Prostate gland (tissue), 2 donors: ENCODE measurements at places on chromosomes 1 and 21. TPM values are rescaled to one million over a fixed set of nuclear protein-coding genes. Genes with fewer than 3 reads are reported as not detected.
A peak's percentile ranks its signal among the peaks of the same experiment; 100 is the strongest.

GRCh38 chr1:166302989-166303758, 136.4 kb upstream of the FAM78B start:
- no peaks in the 10 kb centered on the region for H3K36me3 ChIP-seq
- H3K27ac ChIP-seq, result no peak overlapping the region

DNA sequence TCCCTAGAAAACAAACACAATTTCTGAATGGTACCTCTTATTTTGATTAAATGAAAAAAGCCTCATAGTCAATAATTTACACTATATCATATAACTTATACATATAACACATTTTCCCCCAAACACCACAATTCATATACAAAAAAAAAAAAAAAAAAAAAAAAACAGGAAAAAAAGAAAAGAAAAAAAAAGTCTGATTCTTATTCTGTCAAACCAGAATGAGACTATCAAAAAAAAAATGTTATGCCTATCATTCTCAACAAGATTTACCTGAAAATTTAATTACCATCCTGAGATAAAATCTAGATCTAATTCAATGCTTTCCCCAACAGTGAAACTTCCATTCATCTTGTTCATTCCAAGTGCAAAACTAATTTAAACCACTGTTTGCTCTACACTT, 86.8 kb downstream of the PCNX2 start:
- no peak overlapping the region for H3K27ac ChIP-seq
- H3K4me3 ChIP-seq, result no peak overlapping the region
- no peaks in the 10 kb centered on the region for H3K36me3 ChIP-seq
- H3K27me3 ChIP-seq, result no peaks in the 10 kb centered on the region
- no peak for DNase-seq
- H3K4me1 ChIP-seq, result no peaks in the 10 kb centered on the region

DNA sequence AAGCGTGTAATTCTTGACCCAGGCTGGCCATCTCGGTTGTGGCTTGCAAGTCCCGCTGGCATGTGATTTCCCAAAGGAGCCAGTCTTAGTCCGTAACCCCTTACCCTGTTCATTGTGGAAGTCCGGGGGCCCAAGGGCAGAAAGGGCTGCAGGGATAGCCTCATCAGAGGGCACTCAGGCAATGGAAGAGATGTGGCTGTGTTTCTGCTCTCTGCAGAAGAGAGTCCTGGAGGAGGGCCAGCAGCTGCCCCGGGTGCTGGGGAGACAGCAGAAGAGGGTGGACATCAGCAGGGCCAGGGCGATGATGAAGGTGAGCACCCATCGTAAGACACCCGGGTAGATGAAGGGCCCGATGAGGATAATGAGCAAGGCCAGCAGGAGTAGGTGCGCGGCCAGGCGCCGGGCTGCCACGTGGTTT, 830 bp downstream of the RNF186 start:
- no peak overlapping the region for H3K27ac ChIP-seq
- no peak overlapping the region for H3K4me3 ChIP-seq
- H3K27me3 ChIP-seq, result no peaks in the 10 kb centered on the region
- no peaks in the 10 kb centered on the region for H3K36me3 ChIP-seq

- no peak for DNase-seq
- no peaks in the 10 kb centered on the region for H3K4me1 ChIP-seq
- H3K27ac ChIP-seq, result peak overlapping the region; percentile 31
- H3K4me3 ChIP-seq, result no peak overlapping the region
- H3K27me3 ChIP-seq, result no peaks in the 10 kb centered on the region
Observed at GRCh38 chr1:24284156-24284471, 35.0 kb upstream of the GRHL3 start.

DNA sequence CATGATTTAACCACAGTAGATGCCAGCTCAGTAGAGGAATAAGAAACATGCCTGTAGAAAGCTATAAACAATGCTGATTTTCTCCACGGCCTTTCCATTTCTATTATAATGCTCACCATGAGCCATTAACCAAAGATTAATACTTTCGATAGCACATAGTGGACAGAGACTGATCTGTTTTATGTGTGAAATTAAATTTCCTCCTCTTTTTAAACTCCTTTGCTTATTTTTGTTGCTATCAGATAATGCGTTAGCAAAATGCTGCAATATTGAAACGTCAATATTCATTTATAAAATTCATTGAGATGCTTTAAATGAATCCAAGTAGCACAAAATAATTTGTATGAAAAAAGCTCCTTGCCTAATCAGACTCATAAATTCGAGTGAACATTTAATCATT, 1807.9 kb downstream of the MRPL39 start:
- DNase-seq, result no peak
- H3K4me1 ChIP-seq, result no peaks in the 10 kb centered on the region
- no peak overlapping the region for H3K4me3 ChIP-seq
- no peak overlapping the region for H3K27ac ChIP-seq
- H3K27me3 ChIP-seq, result no peaks in the 10 kb centered on the region
- H3K36me3 ChIP-seq, result no peaks in the 10 kb centered on the region

DNA sequence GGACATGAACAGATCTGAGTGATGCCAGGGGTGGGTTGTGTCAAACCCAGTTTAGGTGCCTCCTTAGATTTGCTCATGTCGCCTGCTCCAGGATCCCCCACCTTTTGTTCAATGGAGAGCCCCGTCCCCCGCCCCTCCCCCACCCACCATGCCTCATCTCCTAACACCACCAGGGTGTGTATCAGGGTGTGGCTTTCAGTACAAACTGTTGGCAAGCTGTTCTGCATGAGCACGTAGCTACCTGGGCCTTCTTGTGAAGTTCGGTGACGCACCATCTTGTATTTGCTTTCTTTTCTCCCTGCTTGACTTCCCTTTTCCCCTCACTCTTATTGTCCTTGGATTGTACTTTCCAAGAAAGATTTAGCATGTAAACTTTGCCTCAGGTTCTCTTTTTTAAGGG, 94.8 kb downstream of the EBNA1BP2 start:
- H3K36me3 ChIP-seq, result no peaks in the 10 kb centered on the region
- H3K27ac ChIP-seq, result no peak overlapping the region
- no peaks in the 10 kb centered on the region for H3K27me3 ChIP-seq
- H3K4me1 ChIP-seq, result no peaks in the 10 kb centered on the region

DNA sequence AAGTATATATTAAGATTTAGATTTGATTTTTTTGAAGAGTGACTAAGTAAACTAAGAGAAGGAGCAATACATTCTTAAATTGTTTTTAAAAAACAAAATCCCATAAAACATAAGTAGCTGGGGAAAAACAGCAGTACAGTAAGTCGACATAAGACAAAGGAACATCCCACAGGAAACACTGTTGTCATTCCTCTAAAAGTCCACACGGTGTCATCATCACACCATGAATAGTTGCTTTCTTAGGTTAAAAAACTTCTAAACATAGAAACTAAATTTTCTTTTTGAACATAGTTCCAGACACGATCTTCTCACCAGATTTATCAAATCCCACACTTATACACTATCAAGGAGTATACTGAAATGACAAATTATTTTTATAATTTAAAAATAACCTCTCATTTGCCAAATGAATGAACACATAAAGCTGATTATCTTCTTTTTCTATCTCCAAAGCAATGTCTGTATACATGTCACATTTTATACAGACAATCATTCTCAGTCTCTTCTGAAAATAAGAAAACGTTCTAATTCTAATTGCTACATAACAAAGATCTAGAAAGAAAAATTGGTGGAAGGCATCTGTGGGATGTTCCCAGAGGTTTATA, 15.8 kb downstream of the ODF2L start:
- no peak overlapping the region for H3K4me3 ChIP-seq
- no peak for DNase-seq
- H3K4me1 ChIP-seq, result no peaks in the 10 kb centered on the region
- H3K27ac ChIP-seq, result no peak overlapping the region
- H3K36me3 ChIP-seq, result no peaks in the 10 kb centered on the region

GRCh38 chr1:36782785-36783184, 251.5 kb downstream of the GRIK3 start:
- DNase-seq, result no peak
- no peak overlapping the region for H3K4me3 ChIP-seq
- no peaks in the 10 kb centered on the region for H3K36me3 ChIP-seq
- no peaks in the 10 kb centered on the region for H3K4me1 ChIP-seq
- H3K27ac ChIP-seq, result no peak overlapping the region
- peaks cover 3% of the 10 kb centered on the region for H3K27me3 ChIP-seq

DNA sequence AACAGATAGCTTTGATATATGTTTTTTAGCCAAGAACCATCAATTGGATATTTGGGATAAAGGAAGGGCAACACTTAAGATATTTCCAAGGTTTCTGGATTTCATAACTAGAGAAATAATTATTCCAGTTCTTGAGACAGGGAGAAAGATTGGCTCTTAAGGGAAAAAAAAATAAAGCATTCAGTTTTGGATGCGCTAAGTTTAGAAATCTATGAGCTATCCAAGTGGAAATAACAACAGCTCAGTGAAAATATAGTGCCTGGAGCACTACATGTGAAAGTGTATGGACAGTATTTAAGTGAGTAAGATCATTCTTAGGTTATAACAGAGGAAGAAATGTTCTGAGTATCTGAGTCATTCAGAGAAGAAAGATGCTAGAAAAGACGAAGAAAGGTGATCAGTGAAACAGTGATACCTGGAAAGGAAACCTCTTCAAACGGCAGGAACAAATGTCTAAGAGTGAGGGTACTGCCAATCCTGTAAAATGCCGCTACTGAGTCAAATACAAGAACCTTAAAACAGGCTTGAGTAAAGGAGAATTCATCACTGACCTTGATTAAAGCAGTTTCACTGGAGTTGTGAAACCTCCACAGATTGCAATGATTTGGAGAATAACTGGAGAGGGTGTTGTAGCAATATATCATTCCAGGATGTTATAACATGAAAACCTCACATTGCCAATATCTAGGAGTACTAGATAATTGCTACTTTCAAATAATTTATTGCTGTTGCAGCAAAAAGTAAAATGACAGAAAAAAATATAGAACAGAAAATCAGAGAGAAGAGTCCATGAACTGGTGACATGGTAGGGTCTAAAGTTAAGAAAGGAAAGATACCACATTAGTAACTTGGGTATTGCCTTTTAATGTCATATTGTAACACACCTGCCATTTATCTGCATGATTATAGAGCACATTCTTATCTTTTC, 482.1 kb upstream of the RGS18 start:
- no peaks in the 10 kb centered on the region for H3K4me1 ChIP-seq
- no peak overlapping the region for H3K27ac ChIP-seq
- no peak for DNase-seq
- no peak overlapping the region for H3K4me3 ChIP-seq
- no peaks in the 10 kb centered on the region for H3K36me3 ChIP-seq

DNA sequence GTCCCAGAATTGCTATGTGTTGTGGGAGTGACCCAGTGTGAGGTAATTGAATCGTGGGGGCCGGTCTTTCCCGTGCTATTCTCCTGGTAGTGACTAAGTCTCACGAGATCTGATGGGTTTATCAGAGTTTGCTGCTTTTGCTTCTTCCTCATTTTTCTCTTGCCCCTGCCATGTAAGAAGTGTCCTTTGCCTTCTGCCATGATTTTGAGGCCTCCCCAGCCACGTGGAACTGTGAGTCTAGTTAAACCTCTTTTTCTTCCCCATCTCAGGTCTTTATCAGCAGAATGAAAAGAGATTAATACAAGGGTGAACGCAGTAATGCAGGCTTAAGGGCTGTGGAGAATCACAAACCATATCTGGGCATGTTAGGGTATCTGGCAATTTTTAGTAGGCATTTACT, 624.0 kb downstream of the USP25 start:
- no peaks in the 10 kb centered on the region for H3K36me3 ChIP-seq
- no peak overlapping the region for H3K4me3 ChIP-seq
- no peak for DNase-seq
- no peak overlapping the region for H3K27ac ChIP-seq
- no peaks in the 10 kb centered on the region for H3K27me3 ChIP-seq
- no peaks in the 10 kb centered on the region for H3K4me1 ChIP-seq

- no peak overlapping the region for H3K4me3 ChIP-seq
- no peaks in the 10 kb centered on the region for H3K36me3 ChIP-seq
- DNase-seq, result no peak
- H3K27me3 ChIP-seq, result no peaks in the 10 kb centered on the region
Observed at GRCh38 chr1:157949074-157949354, 44.4 kb upstream of the KIRREL1 start.

GRCh38 chr1:94883691-94884090, 43.2 kb downstream of the CNN3 start:
- no peaks in the 10 kb centered on the region for H3K4me1 ChIP-seq
- no peaks in the 10 kb centered on the region for H3K36me3 ChIP-seq
- no peak overlapping the region for H3K4me3 ChIP-seq
- H3K27ac ChIP-seq, result peak overlapping the region; percentile 70

DNA sequence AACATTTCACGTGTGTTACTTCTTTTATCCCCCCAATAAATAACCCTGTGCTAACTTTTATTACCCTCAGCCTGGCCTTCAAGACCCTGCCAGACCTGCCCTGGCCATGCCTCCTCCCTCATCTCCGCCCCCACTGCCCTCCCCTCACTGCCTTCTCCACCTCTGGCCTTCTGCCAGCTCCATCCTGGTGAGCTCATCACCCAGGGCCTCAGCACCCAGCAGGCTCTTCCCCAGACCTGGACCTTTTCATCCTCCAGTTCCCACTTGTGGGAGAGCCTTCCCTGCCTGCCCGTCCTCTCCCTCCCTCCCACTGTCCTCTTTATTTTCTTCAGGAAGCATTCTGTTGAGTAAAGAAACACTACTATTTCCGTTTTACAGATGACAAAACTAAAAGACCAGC, 72.0 kb downstream of the SLC66A1 start:
- H3K4me3 ChIP-seq, result no peak overlapping the region
- H3K27me3 ChIP-seq, result no peaks in the 10 kb centered on the region
- peak overlapping the region; percentile 23 for H3K27ac ChIP-seq
- peaks cover 18% of the 10 kb centered on the region for H3K4me1 ChIP-seq
- no peak for DNase-seq
- no peaks in the 10 kb centered on the region for H3K36me3 ChIP-seq

Gene HEYL
- total RNA-seq, result 51.9 TPM

Gene NENF
- total RNA-seq, result 83.2 TPM

Gene PRDM2
- 27.8 TPM for total RNA-seq

Gene CYP4X1
- 34.7 TPM for total RNA-seq

Gene SPATA21
- not detected for total RNA-seq

Gene TP73
- total RNA-seq, result 5.1 TPM

Gene COL18A1
- 56.2 TPM for total RNA-seq

Gene FMO3
- total RNA-seq, result 2.4 TPM

Gene MRPS6
- total RNA-seq, result 75.8 TPM
